ENCODE measurements at places on chromosomes 5 and 9.

- no peak for DNase-seq
Observed at GRCh38 chr5:77355751-77356150, 136.4 kb downstream of the WDR41 start.

GRCh38 chr5:174003795-174004194 is 14.8 kb downstream of the C5orf47 start:
- no peak for DNase-seq

- peak; percentile 98 for DNase-seq
Observed at GRCh38 chr9:86282077-86282978, at the start of gene ISCA1. Gene ISCA1 (minus strand): TSS chr9:86282538. CDS start chr9:86282458, 80 bp downstream.

GRCh38 chr5:148333262-148333849 is 2.0 kb upstream of the SPINK9 start:
- DNase-seq: no peak

- no peak for DNase-seq
Observed at GRCh38 chr5:118919016-118919415, 69.3 kb downstream of the DTWD2 start.

DNA sequence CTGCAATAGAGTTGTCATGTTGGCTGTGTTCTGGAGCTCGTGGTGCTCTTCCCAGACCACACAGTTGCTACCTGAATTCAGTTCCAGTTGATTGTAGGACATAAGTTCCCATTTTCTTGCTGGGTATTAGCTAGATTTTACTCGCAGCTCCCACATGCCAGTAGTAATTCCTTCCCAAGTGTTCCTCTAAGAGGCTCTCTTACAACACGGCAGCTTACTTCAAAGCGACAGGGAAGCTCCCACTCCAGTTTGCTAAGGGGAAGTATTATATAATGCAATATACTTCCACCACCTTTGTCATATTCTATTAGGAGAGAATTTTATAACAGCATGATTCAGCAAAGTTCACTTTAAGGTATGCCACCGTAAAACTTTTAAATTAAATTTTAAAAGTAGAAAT is 623.0 kb downstream of the SLCO4C1 start:
- no peak for DNase-seq

DNA sequence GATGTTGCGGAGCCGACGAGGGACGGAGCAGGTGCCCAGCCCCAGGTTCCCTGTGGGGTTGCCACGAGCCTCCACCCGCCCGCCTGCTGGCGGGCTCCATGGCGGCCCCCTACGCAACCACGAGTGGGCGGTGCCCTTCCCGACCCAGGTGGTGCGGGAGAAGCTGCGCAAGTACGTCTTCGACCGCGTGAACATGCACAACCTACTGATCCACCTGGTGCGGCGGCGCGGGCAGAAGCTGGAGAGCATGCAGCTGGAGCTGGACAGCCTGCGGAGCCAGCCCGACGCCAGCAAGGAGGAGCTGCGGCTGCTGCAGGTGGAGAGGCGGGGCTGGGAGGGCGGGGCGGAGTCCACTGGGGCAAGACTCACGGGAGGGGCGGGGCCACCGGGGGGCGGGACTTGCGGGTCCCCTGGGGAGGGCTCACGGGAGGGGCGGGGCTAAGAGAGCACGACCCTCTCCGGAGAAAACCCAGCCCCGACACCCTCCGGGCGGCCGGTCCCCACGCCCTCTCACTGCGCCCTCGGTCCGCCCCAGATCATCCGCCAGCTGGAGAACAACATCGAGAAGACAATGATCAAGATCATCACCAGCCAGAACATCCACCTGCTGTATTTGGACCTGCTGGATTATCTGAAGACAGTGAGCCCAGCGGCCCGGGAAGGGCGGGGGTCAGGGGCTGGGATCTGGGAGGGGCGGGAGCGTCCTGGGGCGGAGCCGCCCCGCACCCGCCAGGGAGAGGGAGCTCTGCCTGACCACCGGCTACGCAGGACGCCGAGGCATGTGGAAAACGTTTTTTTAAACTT is 3.9 kb downstream of the CCDC183 start:
- no peak for DNase-seq

- DNase-seq: peak; percentile 83
Observed at GRCh38 chr5:153629027-153629895, 138.8 kb downstream of the GRIA1 start.

DNA sequence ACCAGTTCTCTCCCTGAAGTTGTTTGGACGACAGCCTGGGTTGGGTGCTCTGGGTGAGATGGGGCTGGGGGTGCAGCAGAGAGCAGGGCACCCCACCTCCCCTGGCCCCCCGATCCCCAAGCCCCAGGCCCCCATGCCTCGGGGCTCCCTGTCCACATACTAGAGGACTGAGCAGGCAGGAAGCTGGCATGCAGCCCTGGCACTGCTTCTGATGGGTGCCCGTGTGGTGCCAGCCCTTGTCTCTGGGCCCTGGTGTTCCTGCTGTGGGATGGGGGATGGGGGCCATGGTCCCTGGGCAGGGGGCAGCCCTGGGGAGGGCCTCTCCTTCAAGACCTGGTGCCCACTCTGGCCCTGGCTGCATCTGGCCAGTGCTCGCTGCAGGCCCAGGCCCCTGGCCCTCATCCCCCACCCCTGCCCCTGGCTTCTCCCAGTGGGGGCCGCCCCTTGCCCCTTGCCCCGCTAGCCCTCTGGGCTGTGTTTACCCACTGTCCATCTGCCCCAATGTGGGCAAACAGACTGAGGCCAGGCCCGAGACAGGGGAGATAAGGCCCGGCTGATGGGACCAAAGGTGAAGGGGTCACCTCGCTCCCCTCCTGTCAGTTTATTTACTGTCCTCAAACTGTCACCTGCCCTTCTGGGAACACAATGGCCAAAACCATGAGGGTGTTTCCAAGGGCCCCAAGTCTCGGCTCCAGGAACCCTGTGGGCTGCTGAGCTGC is 67.3 kb upstream of the RXRA start:
- DNase-seq: no peak

DNA sequence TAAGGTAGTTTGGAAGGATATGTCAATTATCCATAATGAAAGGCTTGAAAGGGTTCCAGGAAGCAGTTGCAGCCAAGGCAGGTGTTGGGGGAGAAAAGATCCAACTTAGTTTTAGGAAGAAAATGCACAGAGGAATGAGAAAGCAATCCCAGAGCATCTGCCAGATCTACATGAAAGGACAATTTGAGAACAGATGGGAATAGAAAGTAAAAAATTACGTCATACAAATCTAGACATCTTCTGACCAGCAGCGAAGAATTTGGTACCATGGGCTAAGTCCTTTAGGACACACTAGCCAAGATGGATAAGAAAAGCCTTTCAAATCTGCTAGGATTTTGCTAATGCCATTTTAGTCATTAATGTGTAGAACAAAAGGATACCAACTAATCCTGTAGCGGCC is 244.1 kb upstream of the PRR16 start:
- no peak for DNase-seq

DNA sequence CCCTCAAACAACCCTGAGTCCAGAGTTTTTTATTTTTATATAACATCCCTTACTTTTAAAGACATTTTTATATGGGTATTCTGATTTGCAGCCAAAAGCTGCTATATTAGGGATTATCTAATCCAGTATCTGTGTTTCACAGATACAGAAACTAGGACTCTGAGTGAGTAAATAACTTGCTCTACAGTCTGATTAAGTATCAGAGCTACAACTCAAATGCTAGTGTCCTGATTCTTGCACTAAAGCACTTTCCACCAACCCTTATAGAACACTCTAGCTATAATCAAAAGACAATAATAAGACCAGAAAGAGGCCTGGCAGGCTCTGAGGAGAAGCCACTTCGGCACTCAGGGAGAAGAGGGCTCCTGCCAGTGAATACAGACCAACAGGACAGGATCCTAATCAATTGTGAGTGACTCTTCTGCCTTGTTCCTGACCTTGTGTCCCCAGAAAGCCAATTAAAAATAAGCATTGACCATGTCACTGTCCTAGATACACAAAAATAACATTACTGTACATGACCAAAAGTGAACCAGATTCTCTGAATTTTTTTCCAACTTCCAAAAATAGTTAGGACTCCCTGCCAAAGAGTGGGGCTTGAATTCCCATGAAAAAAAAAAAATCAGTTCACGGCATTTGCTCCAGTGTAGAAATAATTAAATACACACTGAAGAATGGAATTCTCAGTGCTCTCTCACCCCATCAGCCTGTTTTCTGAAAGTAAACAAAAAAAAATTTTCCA is 63.6 kb upstream of the MAP3K1 start:
- no peak for DNase-seq

- DNase-seq: no peak
Observed at GRCh38 chr5:111532886-111533582, 20.7 kb upstream of the STARD4 start.

GRCh38 chr5:44875661-44876605 is 67.2 kb downstream of the MRPS30 start:
- no peak for DNase-seq

- no peak for DNase-seq
Observed at GRCh38 chr9:8456344-8456743, 656.8 kb upstream of the DMAC1 start.

DNA sequence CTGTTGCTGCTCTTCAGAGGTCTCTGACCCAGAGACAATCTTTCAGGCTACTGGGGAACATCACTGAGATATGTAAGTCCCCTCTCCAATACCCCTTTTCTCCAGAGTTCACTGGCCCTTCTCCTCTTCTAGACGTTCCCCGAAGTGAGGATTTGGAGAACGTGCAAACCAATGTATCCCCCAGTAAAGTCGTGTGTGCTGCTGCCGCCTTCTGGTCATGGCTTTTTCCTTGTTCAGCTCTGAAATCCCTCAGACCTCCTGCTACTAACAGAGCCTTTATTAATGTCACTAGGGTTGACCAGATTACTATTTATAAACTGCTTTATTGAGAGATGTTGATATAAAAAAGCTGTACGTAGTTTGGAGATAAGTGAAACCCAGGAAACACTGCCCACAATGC is 1028.6 kb downstream of the CDH9 start:
- DNase-seq: no peak

GRCh38 chr5:165000479-165001190 is 1495.2 kb downstream of the MAT2B start:
- no peak for DNase-seq

DNA sequence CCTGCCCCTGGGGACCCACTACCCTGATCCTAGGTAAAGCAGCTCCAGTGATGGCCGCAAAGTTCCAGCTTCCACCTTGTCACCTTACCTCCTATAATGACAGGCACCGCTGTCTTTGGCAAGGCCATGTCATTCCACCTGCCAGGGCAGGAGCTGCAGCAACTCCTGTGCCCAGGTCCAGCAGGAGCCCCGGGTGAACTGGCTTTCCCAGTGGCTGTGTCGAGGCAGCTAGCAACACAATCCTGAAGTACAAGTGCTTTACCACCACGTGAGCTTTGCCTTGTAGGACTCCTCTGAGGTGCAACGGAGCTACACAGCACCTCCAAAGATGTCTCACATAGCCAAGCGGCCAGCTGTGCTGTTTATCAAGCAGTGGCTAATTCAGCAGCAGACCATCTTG is 20.7 kb upstream of the MGAT1 start:
- no peak for DNase-seq
